ENCODE measurements at places on chromosomes 16 and 17.
A peak's percentile ranks its signal among the peaks of the same experiment; 100 is the strongest.

- DNase-seq, result no peak
Measured at GRCh38 chr17:67035131-67036083, 8.9 kb upstream of the CACNG1 start.

DNA sequence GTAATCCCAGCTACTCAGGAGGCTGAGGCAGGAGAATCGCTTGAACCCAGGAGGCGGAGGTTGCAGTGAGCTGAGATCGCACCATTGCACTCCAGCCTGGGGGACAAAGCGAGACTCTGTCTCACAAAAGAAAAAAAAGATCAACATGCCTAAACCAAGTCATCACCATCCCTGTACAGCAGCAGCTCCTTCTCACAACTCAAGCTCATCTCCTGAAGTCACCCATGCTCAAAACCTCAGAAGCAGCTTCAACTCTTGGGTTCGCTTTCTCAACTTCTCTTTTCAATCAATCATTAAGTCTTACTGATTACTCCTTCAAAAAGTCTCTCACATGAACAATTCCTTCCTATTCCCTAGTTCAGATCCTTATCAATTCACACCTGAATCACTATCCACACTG is 31.3 kb downstream of the PHLPP2 start:
- no peak for DNase-seq

DNA sequence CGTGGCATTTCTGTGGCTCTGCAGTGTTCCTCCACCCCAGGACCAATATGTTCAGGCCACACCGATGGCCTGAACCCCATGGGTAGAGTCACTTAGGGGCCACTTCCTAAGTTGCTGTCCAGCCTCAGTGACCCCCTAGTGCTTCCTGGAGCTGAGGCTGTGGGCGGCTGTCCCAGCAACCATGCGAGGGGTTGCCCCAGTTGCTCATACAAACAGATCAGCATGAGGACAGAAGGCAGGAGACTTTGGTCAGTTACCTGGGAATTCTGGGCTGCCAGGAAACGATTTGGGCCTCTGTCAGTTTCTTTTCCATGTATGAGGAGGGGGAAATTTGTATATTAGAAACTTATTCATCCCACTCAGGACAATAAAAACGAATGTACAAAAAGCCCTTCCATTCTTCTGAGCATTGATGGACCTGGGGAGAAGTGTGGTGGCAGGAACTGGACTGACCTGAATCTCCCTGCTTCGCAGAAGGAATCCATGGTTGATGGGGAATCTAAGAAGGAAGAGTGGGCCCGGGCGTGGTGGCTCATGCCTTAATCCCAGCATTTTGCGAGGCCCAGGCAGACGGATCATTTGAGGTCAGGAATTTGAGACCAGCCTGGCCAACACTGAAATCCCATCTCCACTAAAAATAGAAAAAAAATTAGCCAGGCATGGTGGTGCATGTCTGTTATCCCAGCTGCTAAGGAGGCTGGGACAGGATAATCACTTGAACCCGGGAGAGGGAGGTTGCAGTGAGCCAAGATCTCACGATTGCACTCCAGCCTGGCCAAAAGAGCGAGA is 4.9 kb upstream of the IL32 start:
- DNase-seq, result no peak

DNA sequence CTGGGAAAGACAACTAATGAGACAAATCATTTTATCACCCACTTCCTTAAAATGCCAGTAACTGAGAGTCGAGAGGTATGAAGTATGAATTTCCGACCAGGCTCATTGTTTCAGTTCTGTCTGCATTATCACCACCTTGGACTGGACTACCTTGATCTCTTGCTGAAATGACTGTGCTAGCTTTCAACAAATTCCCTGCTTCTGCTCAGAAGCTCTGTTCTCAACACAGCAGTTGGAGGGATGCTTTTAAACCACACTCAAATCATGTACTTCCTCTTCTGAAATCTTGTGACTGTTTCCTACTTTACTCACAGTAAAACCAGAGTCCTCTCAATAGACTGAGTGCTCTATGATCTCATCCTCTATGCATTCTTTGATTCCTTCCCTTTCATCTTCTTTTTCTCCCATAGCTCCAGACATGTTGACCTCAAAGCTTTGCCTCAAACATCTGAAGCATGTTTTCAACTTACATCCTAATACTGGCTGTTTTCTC is 195.8 kb downstream of the KCNJ2 start:
- DNase-seq, result no peak

GRCh38 chr16:720447-720989 is 428 bp upstream of the ANTKMT start:
- DNase-seq, result peak; percentile 53

DNA sequence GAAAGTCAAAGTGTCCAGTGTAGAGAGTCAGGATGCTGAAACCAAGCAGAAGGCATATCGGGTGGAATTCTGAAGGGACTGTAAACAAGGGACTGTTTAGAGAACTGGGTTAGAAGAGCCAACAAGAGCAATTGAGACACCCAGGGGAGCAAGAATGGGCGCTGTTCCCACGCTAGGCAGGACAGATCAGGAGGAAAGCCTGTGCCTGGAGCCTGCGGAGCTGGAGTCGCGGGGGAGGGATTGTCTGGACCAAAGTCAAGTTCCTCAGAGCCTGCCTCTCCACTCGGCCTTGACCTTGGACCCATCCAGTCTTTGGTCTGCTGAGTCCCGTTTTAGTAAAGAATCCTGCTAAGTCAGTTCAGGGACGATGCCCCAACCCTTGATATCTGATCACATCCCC is 14.7 kb upstream of the KLHL36 start:
- no peak for DNase-seq

GRCh38 chr16:60123392-60124023 is 1389.4 kb upstream of the GOT2 start:
- no peak for DNase-seq

- no peak for DNase-seq
Measured at GRCh38 chr16:88349903-88350900, 32.6 kb upstream of the ZNF469 start.

GRCh38 chr17:16977932-16978331 is 6.0 kb upstream of the TNFRSF13B start:
- no peak for DNase-seq

DNA sequence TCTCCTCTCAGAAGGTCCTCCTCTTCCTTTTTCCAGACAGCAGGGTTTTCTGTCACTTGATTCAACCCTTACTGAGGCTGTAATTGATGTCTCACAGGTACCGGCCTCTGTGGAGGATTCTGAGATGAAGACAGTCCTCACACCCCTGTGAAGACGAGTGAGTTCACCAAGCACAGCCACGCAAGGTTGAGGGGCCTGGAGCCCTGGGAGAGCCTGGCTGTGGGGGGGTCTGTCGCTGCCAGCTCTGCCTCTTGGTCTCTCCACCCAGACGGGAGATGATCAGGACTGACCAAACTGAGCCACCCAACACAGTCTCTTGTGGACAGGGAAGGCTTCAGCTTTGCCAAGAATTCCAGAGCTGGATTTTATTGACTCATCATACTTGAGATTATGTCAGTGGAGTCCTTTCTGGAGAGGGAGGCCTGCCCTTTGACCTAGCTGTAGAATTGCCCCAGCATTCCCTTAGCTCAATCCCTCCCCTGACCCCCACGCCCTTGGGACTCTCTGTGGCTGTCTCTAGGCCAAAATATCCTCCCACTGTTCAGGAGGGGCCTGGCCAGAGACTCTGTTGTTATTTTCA is 51.1 kb upstream of the CRHR1 start:
- DNase-seq, result no peak

Data from activated CD4-positive, alpha-beta T cell treated with anti-CD3 and anti-CD28 coated beads for 24 hours (primary cell).